ENCODE measurements at places on chromosomes 1 and 21.
A peak's percentile ranks its signal among the peaks of the same experiment; 100 is the strongest.

DNA sequence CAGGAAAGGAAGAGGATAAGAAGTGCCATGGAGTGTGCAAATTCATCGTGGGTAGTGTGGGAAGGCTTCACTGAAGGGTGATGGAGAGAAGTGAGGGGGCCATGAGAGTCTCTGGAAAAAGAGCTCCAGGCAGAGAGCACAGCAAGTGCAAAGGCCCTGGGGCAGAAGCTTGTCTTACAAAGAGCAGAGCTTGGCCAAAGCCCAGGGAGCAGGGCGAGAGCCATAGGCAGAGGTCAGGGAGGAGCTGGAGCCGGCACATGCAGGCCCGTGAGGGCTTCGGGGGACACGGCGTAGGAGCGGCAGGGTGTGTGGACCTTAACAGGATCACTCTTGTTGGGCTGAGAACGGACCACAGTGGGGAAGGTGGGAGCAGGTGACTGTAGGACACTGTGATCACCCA lies 83.7 kb upstream of the EDN2 start:
- DNase-seq = no peak

DNA sequence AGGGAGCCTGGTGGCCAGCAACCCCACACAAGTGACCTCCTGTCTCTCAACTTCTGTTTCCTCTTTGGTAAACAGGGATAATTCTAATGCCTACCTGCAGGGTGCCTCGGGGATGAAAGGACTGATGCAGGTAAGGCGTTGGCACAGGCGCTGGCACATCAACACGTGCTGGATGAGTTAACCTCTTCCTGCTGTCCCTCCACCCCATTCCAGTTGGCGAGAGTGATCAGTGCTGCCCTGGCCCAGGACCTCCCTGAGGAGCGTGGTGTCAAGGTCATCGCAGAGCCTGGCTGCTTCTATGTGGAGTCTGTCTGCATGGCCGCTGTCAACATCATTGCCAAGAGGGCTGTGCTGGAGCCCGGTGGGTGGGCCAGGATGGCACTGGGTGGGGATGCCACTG lies 69.1 kb upstream of the TINAGL1 start:
- DNase-seq = no peak

DNA sequence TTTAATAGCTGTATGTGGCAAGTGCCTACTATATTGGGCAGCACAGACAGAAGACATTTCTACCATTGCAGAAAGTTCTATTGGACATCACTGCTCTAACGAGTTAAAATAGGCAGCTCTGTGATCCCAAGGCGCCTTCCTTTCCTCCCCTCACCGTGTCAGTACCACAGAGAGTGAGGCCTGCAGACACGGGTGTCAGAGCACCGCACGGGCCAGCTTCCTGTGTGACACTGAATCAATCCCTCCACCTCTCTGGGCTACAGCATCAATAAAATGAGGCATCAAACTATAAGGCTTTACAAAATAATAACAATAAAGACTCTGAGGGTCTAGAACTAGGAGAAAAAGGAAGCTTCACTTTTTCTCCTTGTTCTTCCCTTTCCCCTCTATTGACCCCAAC lies 246.7 kb downstream of the FOXD2 start:
- no peak for DNase-seq

DNA sequence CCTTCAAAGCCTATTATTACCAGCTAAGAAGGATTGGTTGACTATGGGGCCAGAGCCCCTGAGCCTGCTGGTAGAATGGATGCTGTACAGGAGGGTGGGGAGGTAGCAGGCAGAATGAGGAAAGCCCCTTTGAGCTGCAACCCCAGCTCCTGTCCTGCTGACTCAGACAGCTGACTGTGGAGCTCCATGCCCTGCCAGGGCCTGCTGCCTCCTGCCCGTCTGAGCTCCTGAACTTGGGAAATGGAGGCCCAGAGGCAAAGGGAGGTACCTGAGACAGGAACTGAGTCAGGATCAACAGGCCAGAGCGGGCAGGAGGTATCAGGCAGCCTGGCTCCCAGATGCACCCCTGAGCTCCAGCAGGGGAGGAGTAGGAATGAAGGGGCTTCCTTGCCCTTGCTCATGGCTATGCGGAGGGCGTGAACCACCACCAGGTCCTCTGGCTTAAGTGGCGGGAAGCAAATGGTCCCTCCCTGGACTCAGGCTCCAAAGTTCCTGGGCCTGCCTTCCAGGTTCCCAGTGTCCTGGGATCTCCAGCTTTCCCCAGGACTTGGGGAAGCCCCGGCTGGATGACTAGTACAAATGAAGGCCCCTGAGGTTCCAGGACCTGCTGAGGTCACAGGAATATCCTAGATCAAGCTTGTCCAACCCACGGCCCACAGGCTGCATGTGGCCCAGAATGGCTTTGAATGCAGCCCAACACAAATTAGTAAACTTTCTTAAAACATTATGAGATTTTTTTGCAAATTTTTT lies 3.9 kb upstream of the SFN start:
- DNase-seq = no peak

DNA sequence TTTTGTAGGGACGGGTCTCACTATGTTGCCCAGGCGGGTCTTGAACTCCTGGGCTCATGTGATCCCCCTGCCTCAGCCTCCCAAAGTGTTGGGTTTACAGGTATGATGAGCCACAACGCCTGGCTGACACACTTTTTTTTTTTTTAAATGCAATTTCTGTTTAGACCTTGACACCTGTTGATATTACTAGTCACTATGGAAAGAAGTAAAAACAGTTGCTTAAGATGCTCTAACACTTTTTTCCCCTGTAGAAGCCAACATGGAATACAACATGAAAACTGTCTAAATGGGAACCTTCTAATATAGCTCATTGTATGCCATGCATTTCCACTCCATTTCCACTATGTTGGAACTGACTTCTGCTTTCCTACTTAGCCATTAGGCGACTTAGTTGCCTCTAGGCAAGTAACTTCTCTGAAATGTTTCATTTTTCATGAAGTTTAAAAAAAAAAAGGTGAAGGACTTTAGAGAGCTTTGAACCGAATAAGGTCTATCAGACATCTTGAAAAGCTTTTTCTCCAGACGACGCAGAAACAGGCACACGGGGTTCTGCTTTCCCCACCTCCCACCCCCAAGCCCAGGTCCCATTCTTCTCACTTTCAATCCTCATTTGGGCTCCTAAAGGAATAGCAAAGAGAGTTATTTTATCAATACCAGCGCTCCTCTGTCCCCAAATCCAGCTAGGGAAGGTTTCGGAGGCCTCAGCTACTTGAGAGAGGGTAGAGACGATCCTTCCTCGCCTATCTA lies 648 bp upstream of the DR1 start:
- peak; percentile 40 for DNase-seq

All from inflammatory macrophage treated with lipopolysaccharide for 1 hour (primary cell).